ENCODE measurements at places on chromosomes 13 and 19.
A peak's percentile ranks its signal among the peaks of the same experiment; 100 is the strongest.

GRCh38 chr13:111914241-111915103 lies 152.5 kb upstream of the SOX1 start:
- DNase-seq = peak; percentile 28

DNA sequence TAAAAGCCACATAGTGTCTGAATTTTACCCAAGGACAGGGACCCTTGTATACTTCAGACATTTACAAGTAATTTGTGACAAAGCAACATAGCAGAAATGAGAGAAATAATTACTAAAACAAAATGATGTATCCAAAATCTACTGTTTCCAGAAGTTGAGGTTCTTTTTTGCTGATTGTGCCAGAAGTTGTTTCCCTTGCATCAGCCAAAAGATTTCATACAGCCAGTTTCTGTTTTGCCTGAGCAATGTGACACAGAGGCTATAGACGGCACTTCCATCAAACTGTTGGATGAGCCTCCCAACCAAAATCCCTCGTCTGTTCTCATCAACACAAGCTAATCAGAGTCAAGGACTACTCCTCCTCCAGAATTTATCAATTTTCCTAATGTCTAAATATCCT lies 913.2 kb upstream of the GPC6 start:
- DNase-seq = no peak

DNA sequence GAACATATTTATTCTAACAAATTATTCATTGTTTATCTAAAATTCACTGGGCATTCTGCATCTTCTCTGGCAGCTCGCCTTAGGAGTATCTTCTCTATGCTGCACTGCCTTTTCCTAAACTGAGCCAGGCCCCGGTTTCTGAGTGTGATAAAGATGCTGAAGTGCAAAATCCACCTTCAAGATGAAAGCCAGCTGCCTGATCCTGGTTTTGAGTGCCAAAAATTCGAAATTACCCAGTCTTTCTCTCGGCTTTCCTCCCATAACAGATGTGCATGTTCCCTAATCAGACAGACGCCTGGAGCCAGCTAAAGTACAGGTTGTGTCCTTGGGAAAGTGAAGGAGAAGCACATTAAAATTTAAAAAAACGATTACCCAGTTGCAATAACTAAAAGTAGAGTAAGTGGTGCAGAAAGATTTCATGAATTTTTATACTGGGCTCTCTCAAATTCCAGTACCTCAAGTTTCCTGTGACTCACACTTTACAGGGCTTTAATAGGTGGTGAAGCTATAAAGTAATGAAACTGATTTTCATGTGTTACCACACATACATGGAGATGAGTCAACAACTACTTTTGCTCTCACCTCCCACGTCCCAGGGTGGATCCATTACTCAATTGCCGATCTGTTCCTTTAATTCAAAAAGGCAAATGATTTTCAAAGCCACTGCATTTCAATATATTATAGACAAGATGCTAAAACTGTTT lies 65.0 kb upstream of the GTF2F2 start:
- DNase-seq = no peak

DNA sequence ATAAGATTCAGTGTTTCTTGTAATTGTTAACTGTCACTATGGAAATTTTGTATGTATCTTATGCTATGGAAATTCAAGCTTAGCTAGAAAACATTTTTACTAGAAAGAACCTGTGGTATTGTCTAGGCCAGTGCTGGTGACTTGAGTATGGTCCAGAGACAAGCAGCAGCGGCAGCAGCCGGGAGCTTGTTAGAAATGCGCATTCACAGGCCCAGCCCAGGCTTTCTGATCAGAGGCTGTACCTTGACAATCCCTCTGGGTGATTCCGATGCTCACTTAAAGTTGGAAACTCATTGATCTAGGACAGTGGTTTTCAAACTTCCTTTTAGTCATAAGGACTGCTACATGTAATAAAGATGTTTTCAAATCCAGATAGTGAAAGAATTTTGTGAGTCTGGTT lies 287.4 kb downstream of the SHISA2 start:
- DNase-seq = no peak

GRCh38 chr19:13154911-13155471 lies 4.8 kb downstream of the IER2 start:
- DNase-seq = peak; percentile 91

DNA sequence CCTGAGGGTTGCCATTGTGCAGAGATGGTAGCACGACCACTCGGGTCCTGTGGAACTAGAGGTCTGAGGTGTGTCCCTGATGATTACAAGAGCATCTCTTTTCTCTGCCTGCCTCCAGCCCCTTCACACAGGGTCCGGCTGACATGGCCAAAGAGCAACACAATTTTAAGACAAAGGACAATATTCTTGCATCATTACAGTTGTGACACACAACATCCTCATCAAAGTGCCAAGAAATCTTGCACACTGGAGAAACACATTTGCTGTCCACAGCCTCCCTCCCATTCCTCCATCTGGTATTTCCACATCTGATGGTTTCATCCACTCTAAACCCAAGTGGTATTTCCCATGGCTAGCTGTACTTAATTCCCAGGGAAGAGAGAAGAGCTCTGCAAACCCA lies 12.8 kb downstream of the COL4A1 start:
- DNase-seq = peak; percentile 15

GRCh38 chr19:23788411-23788810 lies 29.7 kb upstream of the ZNF681 start:
- no peak for DNase-seq

- DNase-seq = no peak
These were observed 152.4 kb downstream of the LMO7 start for GRCh38 chr13:75788481-75788981.

DNA sequence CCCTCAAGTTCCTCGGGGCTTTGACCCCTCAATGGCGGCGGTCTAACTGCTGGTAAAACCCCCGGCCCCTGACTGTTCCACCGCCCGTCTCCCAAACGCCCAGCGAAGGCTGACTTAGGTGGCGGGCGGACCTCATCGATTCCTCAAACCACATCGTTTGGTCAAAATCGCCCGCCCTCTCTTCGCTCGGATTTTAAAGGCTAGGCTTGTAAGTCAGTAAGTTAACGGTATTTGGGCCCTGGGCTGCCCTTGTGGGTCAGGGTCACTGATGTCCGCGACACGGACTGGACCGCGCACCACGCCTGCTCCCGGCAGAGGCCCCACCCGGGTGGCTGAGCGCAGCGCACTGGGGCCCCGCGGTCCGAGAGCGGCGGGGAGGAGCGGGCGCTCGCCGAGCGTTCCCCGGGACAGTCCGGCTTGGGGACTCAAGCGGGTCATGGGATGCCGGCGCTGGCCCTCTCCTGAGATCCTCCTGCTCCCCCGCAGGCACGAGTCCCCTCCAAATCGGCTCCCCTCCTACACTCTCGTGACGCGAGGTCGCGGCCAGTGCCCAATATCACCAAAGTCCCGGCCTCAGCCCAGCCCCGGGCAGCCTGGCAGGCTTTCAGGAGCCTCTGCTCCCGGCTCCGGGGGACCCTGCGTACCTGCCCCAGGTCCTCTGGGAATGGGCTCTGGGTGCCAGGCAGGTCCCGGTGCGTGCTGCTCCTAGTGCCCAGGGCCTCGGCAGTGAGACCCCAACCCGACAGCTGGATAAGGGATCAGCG lies 1.0 kb downstream of the FLT1 start:
- DNase-seq = peak; percentile 62

DNA sequence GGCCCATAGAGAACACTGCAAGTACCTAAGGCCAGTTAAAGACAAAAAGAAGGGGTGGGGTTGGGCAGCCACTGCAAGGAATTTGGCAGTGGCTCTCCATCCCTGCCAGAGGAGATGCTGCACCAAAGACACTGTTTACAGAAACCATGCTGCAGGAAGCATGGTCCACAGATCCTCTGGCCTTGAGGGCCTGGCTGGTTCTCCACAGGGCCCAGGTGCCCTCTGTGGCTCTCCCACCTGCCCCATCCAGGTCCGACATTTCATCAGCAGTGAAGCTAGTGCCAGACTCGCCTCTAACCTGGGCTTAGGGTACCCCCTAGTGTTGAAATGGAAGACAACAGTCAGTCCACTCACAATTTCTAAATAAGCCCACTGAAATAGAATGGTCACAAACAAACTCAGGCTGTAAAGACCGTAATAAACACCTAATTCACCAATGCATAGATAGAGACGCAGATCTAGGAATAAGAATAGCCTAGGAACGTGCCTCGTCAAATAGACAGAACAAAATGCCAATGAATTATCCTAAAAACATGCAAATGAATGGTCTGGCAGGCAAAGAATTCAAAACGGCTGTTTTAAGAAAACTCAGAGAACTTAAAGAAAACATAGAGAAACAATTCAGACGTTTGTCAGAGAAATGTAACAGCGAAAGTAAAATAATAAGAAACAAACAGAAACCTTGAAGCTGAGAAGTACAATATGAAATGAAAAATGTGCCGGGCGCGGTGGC lies 23.3 kb downstream of the LYPD4 start:
- peak; percentile 72 for DNase-seq

DNA sequence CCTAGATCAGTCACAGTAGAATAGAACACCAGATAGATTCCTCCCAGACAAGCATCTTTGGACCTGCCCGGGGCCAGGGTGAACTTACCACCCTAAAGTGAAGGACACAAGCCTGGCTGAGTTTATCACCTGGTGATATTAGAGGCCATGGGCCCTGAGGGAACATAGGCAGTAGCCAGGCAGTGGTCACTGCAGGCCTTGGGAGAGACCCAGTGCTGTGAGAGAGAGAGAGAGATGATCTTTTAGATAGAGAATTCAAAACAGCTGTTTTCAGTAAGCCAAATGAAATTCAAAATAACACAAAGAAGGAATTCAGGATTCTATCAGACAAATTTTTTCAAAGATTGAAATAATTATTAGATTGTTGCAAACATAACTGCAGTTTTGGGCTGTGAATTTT lies 1679.9 kb downstream of the EFNB2 start:
- no peak for DNase-seq

GRCh38 chr19:15702534-15702930 lies 25.3 kb upstream of the OR10H2 start:
- no peak for DNase-seq

- no peak for DNase-seq
These were observed 7.8 kb downstream of the LYL1 start for GRCh38 chr19:13094771-13095392.

DNA sequence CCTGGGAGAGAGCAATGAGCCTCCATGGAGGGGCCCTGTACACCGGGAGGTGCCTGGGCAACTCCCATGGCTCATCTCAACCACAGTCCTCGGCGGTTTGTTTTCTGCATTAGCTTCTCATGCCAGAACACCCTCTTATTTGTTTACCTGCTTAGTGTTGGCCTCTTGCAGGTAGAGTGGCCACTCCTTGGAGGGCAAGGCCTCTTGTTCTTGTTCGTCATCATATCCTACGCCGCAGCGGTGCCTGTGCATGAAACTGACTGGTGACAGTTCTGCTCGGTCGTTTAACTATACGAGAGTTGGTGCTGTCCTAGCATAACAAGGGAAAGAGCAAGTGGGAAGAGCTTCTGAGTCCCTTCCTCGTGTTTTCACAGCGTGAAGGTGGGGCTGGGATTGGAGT lies 40.5 kb upstream of the RNF113B start:
- no peak for DNase-seq

- no peak for DNase-seq
These were observed 19.8 kb downstream of the PEPD start for GRCh38 chr19:33501693-33502356.

- no peak for DNase-seq
These were observed 11.8 kb upstream of the FBN3 start for GRCh38 chr19:8161135-8161646.

GRCh38 chr13:73842626-73843025 lies 291.6 kb downstream of the KLF12 start:
- DNase-seq = no peak

DNA sequence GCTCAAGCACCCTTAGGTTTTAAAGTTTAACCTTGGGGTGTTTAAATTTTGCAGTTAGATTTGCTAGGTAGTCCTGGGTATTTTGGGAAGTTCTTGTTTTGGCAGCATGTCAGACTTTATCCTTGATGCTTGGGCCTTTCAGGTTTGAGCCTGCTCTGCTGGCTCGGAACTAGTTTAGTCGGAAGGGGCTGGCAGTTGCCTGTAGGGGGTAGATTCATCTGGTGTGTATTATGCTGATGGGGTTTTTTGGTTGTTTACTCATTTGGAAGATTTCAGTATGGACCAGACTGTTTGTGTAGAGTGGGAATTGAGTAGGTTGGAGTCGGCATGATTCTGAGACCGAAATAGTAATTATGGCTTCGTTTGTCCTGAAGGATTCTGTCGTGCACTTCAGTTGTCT lies 15.1 kb downstream of the ILF3 start:
- DNase-seq = no peak

- peak; percentile 82 for DNase-seq
These were observed 12.8 kb downstream of the POLR2E start for GRCh38 chr19:1082165-1082927.

GRCh38 chr19:27751044-27751391 lies 1461.9 kb downstream of the UQCRFS1 start:
- DNase-seq = no peak

- DNase-seq = no peak
These were observed 186.2 kb downstream of the EFNB2 start for GRCh38 chr13:106349080-106349931.

DNA sequence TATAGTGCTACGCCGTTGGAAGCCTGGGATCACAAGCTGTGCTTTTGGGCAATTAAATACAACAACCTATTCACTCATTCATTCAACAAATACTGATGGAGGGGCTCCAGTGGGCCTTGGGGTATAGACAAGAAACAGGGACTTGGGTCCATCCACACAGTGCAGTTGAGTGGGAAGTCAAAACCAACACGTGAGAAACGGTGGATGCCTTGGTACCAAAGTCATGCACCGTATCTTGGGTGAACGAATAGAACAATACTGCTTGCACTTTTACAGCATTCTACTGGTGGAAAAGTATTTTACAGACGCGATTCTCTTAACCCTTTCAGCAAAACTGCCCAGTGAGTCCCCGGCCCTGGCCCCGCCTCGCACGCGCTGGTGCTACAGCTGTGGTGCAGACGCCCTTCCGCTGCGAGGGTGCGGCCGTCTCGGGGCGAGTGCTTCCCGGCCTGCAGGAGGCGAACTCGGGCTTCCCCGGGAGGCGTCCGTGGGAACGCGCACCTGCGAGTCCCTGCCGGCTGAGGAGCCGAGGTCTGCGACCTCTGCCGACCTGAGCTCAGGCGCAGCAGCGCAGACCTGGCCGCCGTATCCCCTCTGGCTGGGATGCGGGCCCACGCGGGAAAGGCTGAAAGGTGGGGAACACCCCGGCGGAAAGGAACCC lies 8.3 kb downstream of the TNFRSF19 start:
- DNase-seq = no peak

DNA sequence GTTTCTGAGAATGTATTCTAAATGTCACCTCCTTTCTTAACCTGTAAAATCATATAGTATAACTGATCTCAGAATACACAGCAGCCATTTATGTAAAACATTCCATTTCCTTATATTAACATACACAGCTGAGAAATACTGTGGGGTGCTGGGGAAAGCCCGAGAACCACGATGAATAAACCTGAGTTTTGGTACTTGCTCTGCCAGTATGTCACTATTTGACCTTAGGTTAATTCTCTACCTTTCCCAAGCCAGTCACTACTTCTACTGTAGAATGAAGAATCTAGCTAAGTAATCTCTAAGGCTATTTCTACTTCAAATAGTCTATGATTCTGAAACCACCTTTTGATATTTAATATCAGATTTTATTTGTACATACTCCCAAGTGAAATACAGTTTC lies 173.7 kb downstream of the TBC1D4 start:
- DNase-seq = no peak

GRCh38 chr13:99892196-99892613 lies 79.4 kb downstream of the ZIC5 start:
- no peak for DNase-seq

GRCh38 chr13:110097013-110097412 lies 209.9 kb downstream of the COL4A1 start:
- DNase-seq = no peak

GRCh38 chr19:41815301-41815700 lies 18.9 kb downstream of the CEACAM3 start:
- no peak for DNase-seq

Measured in activated CD8-positive, alpha-beta memory T cell treated with anti-CD3 and anti-CD28 coated beads for 24 hours (primary cell).